Inflammatory macrophage treated with lipopolysaccharide for 1 hour (primary cell): ENCODE measurements at places on chromosomes 2 and 18.

GRCh38 chr2:113850687-113851086, 39.2 kb upstream of the ACTR3 start:
- peak; percentile 27 for DNase-seq

DNA sequence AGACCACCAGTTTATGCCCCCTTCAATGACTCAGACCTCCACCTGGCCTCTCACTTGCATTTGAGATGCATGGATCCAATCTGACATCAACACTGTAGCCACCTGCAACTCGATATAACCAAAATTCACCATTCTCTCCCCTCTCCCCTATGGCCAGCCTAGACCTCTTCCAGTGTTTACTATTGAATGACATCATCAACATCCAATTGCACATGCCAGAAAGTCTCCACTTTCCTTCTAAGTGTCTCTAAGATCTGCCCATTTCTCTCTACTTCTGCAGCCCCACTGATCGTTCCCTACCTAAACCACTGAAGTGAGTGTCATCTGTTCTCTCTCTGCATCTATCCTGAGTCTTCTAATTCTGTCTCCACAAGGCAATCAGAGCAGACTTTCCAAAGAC, 151.3 kb upstream of the APCDD1 start:
- no peak for DNase-seq

DNA sequence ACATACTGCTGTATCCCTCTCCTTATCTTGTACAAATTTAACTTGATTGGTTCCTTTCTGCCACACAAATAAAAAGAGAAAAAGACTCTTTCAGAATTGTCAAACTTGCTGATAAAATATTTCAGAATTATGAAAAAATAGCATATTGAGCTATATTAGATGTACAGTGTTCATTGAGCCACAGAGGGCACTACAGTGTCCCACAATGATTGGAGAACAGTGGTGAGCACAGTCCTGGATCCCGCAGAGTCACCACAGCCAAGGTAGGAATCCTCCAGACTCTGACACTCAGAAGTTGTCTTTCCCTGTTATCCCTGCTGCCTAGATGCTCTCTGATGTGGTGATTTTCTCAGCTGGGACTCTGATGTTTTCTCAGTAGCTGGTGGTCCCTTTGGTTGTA, 1281.3 kb upstream of the ZEB2 start:
- no peak for DNase-seq

DNA sequence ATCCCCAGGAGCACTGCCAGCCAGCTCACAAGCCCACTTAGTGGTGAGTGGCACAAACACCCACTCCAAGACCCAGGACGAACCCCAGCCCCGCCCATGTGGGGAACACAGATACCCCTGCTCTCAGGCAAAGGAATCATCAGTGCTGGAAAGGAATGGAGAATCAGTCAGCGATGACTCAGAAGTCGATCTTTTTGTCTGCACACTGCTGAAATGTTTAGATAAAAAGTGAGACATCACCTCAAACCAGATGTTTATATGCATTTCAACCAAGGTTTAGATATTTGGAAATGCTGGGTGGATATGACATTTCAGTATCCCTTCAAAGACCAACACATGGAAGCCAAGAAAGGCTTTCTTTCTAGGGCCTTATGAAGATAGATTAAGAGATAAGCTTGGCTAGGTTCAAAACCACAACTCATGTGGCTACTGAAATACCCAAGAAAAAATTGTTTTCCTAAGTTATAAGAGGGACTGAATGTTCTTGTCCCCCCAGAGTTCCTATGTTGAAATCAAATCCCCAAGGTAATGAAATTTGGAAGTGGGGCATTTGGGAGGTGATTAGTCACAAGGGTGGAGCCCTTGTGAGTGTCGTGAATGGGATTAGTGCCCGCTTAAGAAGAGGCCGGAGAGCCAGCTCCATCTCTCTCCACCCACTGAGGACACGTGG, 43.7 kb downstream of the POU3F3 start:
- DNase-seq: no peak

DNA sequence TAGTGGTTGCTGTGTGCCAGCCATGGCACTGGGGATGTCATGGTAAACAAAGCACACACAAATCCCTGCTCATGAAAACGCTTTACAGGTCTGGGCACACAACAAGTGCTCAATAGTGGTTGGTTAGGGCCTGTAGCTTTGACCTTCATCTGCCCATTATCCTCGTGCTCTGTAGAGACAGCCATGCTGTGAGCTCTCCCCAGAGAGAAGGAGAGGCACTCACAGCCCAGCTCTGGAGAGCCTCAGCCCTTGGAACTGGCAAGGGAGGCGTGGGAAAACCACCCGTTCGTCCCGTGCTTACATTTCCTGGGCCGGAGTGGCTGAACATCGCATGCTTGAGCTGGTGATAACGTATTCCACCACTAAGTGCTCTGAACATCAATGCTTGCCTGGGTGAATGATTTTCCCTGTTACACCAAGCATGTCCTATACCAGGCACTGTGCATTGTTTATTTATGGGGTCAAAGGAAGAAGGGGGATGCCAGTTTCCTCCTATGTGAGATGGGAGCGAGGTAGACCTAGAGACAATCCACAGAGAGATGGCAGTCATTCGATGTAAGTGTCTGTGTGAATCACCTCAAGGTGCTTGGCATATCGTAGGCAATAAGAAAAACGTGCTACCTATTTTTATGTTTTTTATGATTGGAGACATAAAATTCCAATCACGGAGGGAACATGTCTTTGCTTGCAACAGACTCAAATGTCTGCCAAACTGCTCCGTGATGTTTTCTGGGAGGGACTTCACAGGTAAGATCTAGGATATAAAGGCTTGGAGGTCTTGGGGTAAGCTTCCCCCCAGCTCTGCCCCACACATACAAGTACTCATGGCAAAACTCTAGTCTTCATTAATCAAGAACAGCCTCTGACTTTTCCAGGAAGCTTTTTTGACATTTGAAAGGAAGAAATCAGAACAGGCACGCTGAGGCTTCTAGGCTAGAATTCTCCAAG, 75.5 kb downstream of the DDX1 start:
- no peak for DNase-seq

DNA sequence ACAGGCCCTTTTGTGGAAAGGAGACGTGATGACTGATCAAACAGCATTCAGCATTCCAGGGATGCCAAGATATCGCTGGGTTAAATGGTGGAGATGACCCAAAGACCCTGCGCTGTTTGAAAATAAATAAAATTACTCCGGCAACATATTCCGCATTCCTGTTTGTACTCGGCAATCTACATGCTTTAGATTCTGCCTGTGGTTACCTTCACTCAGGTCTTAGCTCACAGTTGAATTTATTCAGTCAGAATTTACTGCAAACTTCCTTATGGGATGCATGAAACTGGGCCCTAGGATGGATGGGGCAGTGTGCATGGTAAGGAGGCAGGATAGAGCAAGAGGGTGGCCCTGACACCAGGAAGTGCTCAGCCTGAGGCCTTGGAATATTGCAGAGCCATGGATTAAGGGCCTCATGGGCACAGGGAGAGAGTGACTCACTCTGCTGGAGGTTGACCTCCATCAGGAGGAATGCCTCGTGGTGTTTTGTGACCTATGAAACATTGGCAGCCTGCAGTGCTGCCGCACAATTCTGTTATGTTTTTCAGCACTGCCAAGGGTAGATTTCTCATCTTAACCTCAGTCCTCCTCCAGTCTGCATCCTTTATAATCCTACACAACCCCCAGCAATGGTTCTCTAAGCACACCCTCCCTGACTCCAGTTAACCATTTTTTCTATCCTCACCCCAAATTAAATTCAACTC, 321.4 kb downstream of the IRS1 start:
- DNase-seq: no peak

- DNase-seq: no peak
Observed at GRCh38 chr2:231991664-231992063, 30.2 kb downstream of the DIS3L2 start.

GRCh38 chr2:9738535-9739496, 104.5 kb upstream of the TAF1B start:
- DNase-seq: peak; percentile 86

DNA sequence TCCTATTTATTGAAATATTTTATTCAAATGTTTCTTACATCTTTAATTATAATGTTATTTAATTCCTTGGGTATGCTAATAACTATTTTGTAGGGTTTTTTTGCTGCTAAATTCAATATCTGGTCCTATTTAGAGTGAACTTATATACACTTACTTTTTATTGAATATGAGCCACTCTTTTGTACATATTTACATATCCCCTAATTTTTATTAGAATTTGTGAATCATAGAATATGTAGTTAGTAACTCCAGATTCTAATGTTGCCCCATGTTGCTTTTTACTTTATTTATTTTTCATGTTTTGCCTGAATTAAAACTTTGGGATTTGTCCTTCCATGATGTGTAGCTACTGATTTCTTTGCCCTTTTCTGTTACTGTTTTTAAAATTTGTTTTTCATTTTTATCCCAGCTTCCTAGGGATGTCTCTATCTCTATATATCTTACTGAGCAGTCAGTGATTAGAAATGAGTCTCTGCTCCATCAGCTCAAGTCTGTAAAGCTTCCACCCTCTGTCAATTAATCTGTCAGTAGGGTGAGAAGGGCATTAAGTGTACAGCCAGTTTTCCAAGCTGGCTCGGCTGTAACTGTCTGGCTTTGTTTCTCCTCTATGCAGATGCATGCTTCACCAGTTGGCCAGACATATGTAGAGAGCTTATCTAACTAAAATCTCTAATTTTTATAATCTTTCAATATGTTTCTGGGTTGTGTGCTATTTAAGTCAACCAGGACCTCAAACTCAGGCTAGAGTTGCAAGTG, 256.9 kb downstream of the CDH19 start:
- DNase-seq: no peak

- DNase-seq: peak; percentile 12
Observed at GRCh38 chr2:91477731-91478672, 2786.5 kb downstream of the RPIA start.

DNA sequence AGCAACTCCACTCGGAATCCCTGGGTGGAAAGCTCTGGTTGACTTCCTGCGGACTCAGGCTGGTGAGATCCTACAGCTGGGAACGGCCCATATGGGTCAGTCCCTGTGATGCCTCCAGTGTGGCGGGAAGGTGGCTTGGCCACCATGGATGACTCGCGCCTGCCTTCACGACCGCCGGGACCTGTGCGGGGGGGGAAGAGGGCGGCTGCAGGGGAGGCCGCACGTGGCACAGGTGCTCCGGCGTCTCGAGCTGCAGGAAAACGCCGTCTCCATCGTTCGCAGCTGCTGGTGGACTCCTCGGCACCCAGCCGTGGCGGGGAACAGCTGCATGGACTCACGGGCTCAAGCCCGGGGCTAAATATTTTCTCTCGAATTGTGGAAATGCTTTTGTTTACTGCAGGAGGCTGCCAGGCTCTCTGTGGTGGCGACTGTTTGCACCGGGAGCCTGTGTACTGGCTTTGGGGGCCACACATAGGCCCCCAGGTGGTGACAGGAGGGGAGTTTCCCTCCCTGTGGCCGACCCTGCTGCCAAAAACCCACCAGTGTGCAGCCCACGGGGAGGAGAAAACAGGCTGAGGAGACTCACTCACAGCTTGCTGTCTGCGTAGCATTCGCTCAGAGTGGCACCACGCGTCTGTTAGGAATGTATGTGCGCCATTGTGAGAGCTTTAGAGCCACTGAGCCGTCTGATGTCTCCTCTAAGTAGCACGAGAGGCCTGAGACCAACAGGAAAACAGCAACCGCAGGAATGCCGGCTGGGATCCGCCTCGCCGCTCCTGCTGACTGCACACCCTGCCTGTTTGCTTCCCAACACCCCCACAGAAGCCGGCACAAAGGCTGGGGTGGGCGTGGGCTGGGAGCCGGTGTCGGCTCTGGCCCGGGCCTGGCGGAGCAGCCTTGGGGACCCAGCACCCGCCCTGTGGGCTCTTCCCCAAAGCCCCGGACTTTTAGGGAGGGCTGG, 89.2 kb downstream of the NFATC1 start:
- no peak for DNase-seq

DNA sequence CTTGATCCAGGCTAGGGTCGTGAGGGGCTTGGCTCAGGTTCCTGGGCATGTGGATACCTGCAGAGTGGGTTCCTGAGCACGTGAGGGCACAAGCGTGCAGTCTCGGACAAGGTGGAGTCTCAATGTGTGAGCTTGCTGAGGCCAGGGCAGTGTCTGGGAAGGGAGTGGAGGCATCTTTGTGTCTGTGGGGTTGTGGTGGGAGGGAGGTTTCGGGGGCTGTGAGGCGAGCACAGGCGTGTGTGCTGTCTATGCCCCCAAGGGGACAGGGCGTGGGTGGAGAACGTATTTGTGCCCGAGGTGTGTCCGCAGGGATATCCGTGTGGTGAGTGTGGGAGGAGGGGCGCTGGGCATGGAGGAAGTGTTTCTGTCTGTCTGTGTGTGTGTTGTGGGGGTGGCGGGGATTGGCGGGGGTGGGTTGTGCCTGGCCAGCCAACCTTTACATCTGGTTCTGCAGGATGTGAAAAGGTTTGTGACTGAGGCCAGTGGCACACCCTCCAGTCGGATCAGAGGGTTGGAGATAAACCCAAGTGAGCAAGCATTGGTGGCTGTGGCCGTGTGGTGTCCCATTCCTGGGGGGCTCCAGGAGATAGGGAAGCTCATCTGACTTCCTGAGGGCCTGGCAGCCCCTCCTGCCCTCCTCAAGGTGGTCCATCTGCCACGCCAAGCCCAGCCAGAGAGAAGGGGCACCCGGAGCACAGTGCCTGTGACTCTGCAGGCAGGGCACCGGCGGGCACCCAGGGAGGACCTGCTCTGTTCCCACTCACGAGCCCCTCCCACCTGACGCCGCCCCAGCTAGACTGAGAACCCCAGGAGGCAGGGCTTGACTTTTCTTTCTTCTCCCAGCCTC, 57.1 kb downstream of the ZFP36L2 start:
- no peak for DNase-seq

DNA sequence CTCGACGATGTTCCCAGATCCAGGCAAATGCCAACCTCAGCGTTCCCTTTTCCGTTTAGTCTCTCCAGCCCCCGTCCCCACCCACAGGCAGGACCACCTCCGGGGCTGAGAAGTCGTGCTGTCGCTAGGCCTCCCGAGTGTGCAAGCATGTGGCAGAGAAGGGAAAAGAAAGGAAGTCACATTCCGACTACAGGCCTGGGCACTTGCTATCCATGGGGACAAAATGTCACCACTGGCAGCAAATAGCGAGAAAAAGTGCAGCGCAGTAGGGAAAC, 420 bp downstream of the PIGN start:
- DNase-seq: no peak

DNA sequence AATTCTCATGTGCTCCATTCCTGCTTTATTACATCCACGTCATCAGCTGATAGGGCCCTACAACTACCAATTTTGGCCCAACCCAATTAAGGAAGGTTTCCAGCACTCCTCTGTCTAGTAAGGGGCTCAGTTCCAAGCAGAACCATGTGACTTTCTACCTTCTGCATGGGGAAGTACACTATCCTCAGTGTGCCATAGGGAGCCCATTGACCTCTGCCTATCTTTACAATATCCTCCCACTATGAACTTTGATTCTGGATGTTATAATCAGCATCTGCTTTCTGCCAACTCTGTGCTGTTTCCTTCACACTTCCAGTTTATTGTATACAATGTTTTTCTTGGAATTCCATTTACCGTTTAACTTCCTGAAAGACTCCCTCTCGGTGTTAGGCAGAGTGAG, 53.9 kb upstream of the GCFC2 start:
- DNase-seq: no peak
